SJCRH30 (cell line): ENCODE measurements at places on chromosomes 3 and 15.

GRCh38 chr3:191376516-191377141 is 46.3 kb upstream of the UTS2B start:
- H3K36me3 ChIP-seq, result peaks cover 6% of the 10 kb centered on the region; the same call in 1 of the 2 replicates
- DNase-seq, result no peak
- H3K27ac ChIP-seq, result peak overlapping the region; percentile 43
- H3K4me3 ChIP-seq, result no peak overlapping the region
- H3K27me3 ChIP-seq, result no peaks in the 10 kb centered on the region

- no peaks in the 10 kb centered on the region for H3K27me3 ChIP-seq
- H3K27ac ChIP-seq, result no peak overlapping the region
- 0 out of 2 replicates have a peak, but pooled peaks cover 3% of the 10 kb centered on the region for H3K4me1 ChIP-seq
Measured at GRCh38 chr3:16304061-16305010, 39.3 kb downstream of the OXNAD1 start.

GRCh38 chr3:108428586-108428985 is 81.8 kb downstream of the MYH15 start:
- no peaks in the 10 kb centered on the region for H3K36me3 ChIP-seq
- no peak overlapping the region for H3K27ac ChIP-seq
- no peak overlapping the region for H3K4me3 ChIP-seq
- no peak for DNase-seq
- H3K27me3 ChIP-seq, result no peaks in the 10 kb centered on the region

DNA sequence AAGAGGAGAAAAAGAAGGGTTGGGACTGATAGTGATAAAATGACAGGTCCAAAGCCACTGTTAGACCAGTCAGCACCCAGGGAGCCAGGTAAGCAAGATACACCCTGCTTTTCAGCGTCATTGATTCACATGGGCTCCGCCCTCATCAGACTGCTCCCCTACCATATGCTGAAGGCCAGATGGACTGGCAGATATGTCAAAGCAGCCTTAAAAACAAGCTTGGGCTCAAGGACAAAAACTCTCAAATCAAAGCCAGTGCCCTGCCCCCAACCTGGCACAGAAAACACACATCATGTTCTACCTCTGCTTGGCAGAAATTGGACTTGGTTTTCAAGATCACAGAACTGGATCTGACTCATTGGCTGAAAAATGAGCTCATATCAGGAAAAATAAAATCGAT is 33.4 kb downstream of the SH3BP5 start:
- H3K36me3 ChIP-seq, result no peaks in the 10 kb centered on the region
- DNase-seq, result no peak
- H3K27ac ChIP-seq, result no peak overlapping the region
- H3K4me1 ChIP-seq, result no peaks in the 10 kb centered on the region

- DNase-seq, result no peak
- H3K4me3 ChIP-seq, result no peak overlapping the region
- peaks cover 17% of the 10 kb centered on the region for H3K36me3 ChIP-seq
- H3K27ac ChIP-seq, result no peak overlapping the region
- H3K27me3 ChIP-seq, result no peaks in the 10 kb centered on the region
Measured at GRCh38 chr3:119481079-119481478, 12.3 kb downstream of the POGLUT1 start.

GRCh38 chr15:74144153-74144775 is 13.9 kb downstream of the ISLR2 start:
- H3K36me3 ChIP-seq, result no peaks in the 10 kb centered on the region
- DNase-seq, result no peak
- H3K4me1 ChIP-seq, result peaks cover 16% of the 10 kb centered on the region
- H3K27me3 ChIP-seq, result no peaks in the 10 kb centered on the region
- no peak overlapping the region for H3K4me3 ChIP-seq

- H3K27me3 ChIP-seq, result no peaks in the 10 kb centered on the region
- no peak for DNase-seq
- H3K36me3 ChIP-seq, result no peaks in the 10 kb centered on the region
Measured at GRCh38 chr15:92728266-92728665, 72.7 kb upstream of the FAM174B start.

DNA sequence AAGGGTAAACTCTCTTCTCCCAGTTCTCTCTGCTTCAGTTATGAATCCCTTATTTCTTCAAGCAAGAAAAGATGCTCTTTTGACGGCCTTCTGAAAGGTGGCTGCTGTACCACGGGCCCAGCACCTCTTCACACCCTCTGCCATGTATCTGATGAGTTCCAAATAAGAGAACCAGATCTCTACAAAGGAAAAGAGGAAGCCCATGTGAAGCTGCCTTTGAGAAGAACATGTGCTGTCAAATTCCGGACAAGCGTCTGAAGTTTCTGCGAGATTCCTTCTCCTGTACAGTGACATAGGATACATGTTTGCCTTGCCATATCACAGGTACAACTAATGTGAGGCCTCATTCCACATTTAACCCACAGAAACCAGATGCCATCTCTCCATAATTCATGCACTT is 59.2 kb downstream of the SH3BP5 start:
- H3K27ac ChIP-seq, result no peak overlapping the region
- no peaks in the 10 kb centered on the region for H3K27me3 ChIP-seq
- no peak overlapping the region for H3K4me3 ChIP-seq
- H3K36me3 ChIP-seq, result no peaks in the 10 kb centered on the region
- no peak for DNase-seq

DNA sequence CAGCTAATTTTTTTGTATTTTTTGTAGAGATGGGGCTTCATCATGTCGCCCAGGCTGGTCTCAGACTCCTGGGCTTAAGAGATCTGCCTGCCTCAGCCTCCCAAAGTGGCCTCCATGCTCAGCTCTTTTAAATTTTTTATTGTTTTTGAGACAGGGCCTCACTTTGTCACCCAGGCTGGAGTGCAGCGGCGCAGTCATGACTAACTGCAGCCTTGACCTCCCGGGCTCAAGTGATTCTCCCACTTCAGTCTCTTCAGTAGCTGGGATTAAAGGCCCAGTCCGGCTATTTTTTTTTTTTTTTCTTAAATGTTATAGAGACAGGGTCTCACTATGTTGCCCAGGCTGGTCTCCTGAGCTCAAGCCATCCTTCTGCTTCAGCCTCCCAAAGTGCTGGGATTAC is 15.1 kb upstream of the BAHD1 start:
- H3K27ac ChIP-seq, result no peak overlapping the region
- no peak for DNase-seq
- H3K4me1 ChIP-seq, result peaks cover 24% of the 10 kb centered on the region
- no peaks in the 10 kb centered on the region for H3K36me3 ChIP-seq

DNA sequence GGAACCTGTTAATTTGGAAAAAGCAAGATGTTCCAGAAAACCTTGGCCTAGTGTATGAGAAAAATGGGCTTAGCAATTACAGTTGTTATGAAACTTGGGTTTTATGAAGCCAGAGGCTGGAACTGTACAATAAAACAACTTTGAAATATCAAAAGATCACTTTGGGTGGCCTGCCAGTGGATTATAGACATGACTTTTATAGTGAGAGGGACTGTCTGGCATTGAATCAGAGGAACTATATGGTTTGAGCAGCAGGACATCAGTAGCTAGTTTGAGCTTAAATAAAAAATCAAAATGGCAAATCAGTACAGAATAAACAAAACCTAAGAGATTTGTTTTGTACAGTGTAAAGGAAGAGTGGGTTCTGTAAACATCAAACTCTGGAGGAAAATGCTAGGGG is 115.0 kb upstream of the PTPRG start:
- H3K27ac ChIP-seq, result no peak overlapping the region
- no peak for DNase-seq
- no peak overlapping the region for H3K4me3 ChIP-seq
- H3K27me3 ChIP-seq, result no peaks in the 10 kb centered on the region
- H3K4me1 ChIP-seq, result 0 out of 2 replicates have a peak, but pooled peaks cover 5% of the 10 kb centered on the region
- no peaks in the 10 kb centered on the region for H3K36me3 ChIP-seq

DNA sequence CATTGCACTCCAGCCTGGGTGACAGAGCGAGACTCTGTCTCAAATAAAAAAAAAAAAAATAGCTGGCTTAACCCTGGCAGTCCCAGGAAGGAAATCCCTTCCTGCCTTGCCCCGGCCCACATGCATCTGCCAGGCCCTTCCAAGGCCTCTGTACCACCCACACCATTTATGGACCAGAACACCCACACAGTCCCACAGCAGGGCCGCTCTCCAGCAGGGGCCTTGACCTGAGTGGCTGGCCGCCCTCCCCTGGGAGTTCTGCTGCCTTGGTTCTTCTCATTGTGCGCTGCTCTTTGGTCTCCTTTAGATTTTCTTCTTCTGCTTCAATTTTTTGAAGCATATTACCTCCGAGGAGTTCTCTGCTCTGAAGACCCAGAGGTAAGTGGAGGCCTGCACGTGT is 16.1 kb upstream of the CPNE9 start:
- peaks cover 6% of the 10 kb centered on the region; the same call in 1 of the 2 replicates for H3K36me3 ChIP-seq
- H3K4me1 ChIP-seq, result no peaks in the 10 kb centered on the region
- H3K27ac ChIP-seq, result no peak overlapping the region
- H3K4me3 ChIP-seq, result no peak overlapping the region
- no peaks in the 10 kb centered on the region for H3K27me3 ChIP-seq
- DNase-seq, result no peak

- H3K27me3 ChIP-seq, result no peaks in the 10 kb centered on the region
- DNase-seq, result peak; percentile 23
- no peaks in the 10 kb centered on the region for H3K36me3 ChIP-seq
- peaks cover 20% of the 10 kb centered on the region for H3K4me1 ChIP-seq
- H3K27ac ChIP-seq, result no peak overlapping the region
Measured at GRCh38 chr3:189457201-189457607, 174.0 kb upstream of the TP63 start.

DNA sequence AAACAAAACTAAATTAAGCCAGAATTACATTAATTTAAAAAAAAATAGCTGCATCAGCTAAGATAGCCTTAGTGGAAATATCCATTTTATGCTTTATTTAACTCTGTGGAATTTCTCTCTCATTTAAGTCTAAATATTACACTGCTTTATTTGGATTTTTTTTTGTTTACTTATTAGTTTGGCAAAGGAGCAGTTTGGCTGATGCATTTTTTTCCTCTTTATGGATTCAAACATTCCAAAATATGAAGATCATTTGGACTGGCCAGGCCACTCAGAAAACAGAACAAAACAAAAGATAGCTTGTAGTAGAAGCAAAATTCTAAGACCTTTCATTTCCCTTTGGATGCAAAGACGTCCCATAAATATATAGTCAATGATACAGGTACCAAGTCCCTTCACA is 707.3 kb upstream of the UBE2E2 start:
- H3K4me3 ChIP-seq, result no peak overlapping the region
- DNase-seq, result no peak
- no peaks in the 10 kb centered on the region for H3K27me3 ChIP-seq
- no peaks in the 10 kb centered on the region for H3K4me1 ChIP-seq

GRCh38 chr3:5122030-5122740 is at the start of gene ARL8B:
Gene ARL8B, plus strand, starts transcription at chr3:5122292. Its CDS starts 174 bp downstream, at chr3:5122466.
- DNase-seq, result peak; percentile 88
- H3K27me3 ChIP-seq, result no peaks in the 10 kb centered on the region
- peaks cover 4% of the 10 kb centered on the region; the same call in 1 of the 2 replicates for H3K4me1 ChIP-seq
- 0 out of 2 replicates have a peak, but pooled peaks cover 3% of the 10 kb centered on the region for H3K36me3 ChIP-seq
- H3K4me3 ChIP-seq, result peak within 1 kb of the TSS; percentile 81

DNA sequence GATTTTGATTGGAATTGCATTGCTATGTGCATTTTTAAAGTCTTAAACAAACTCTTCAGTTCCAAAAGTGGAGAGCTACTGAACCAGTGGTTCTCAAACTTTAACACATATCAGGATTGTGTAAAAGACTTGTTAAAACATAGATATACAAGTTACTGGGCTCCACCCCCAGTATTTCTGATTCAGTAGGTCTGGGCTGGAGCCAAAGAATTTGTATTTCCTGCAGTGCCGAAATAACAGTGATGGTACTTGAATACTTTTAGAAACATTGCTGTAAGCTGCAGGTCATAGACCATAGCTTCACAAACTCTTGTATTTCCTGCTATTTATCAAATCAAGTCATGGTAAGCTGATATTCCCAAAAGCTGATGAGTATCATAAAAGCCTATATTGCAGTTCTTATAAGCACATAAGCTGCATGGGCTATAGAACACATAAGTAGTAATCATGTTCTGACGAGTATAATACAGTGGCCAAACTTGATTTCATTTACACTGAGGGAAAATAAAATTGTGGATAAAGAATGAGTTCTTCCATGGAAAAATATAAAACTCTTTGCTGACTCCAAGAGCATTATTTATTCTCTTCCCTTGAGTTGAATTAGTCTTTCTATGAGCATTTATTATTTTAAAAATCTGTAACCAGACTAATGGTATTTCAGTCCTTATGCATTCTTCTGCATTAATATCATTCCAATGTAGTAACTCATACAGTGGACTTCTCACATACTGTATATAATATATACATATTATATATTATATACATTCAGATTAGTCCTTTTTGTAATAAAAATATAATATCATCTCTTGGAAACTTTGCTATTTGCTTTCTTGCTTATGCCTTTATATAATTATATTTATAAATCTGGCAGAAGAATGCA is 550.5 kb upstream of the AGTR1 start:
- H3K27me3 ChIP-seq, result no peaks in the 10 kb centered on the region
- no peak for DNase-seq
- H3K4me1 ChIP-seq, result no peaks in the 10 kb centered on the region
- H3K27ac ChIP-seq, result no peak overlapping the region

GRCh38 chr15:31069360-31070000 is 32.0 kb downstream of the TRPM1 start:
- H3K4me1 ChIP-seq, result no peaks in the 10 kb centered on the region
- no peaks in the 10 kb centered on the region for H3K36me3 ChIP-seq
- H3K27ac ChIP-seq, result no peak overlapping the region
- H3K27me3 ChIP-seq, result no peaks in the 10 kb centered on the region; the same call in 1 of the 2 replicates
- H3K4me3 ChIP-seq, result no peak overlapping the region

GRCh38 chr3:159877924-159878323 is 110.7 kb upstream of the IL12A start:
- peaks cover 21% of the 10 kb centered on the region for H3K4me1 ChIP-seq
- no peaks in the 10 kb centered on the region for H3K27me3 ChIP-seq
- H3K27ac ChIP-seq, result no peak overlapping the region

DNA sequence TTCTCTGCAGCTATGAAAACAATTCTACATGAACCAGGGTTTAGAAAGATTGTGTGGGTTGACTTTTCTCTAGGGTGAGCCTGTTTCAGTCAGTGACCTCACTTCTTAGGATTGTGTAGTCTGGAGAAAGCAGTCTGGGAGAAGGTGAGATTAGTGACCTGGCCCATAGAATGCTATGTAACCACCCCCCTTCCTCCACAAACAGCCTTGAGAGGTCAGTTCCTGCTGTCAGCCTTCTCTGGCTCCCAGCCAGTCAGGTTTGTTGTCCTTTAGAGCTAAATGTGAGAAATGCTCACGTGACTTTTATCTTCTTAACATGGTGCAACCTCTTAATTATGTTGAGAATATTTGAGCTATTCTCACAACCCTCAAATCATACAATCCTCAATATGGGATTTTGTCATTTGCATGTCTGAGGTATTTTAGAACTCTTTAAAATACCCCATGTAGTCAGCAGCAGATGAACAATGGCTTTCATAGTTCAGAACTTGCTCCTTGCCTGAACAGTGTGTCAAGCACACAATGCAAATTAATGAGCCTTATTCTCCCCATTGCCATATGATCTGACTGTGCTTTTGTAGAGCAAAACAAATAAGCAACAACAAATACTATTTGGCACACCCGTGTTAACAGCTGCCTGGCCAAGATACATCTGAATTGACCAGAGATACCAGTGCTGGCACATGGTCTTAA is 311.6 kb downstream of the CNTN6 start:
- H3K27me3 ChIP-seq, result no peaks in the 10 kb centered on the region
- H3K36me3 ChIP-seq, result no peaks in the 10 kb centered on the region
- DNase-seq, result no peak
- H3K4me1 ChIP-seq, result no peaks in the 10 kb centered on the region
- no peak overlapping the region for H3K27ac ChIP-seq
